ENCODE measurements at places on chromosomes 1 and 21.

- no peak for DNase-seq
- no peaks in the 10 kb centered on the region for H3K4me1 ChIP-seq
- H3K4me3 ChIP-seq, result no peak overlapping the region
- H3K36me3 ChIP-seq, result no peaks in the 10 kb centered on the region
- no peaks in the 10 kb centered on the region for H3K27me3 ChIP-seq
Measured at GRCh38 chr1:242178436-242178835, 179.5 kb upstream of the MAP1LC3C start.

DNA sequence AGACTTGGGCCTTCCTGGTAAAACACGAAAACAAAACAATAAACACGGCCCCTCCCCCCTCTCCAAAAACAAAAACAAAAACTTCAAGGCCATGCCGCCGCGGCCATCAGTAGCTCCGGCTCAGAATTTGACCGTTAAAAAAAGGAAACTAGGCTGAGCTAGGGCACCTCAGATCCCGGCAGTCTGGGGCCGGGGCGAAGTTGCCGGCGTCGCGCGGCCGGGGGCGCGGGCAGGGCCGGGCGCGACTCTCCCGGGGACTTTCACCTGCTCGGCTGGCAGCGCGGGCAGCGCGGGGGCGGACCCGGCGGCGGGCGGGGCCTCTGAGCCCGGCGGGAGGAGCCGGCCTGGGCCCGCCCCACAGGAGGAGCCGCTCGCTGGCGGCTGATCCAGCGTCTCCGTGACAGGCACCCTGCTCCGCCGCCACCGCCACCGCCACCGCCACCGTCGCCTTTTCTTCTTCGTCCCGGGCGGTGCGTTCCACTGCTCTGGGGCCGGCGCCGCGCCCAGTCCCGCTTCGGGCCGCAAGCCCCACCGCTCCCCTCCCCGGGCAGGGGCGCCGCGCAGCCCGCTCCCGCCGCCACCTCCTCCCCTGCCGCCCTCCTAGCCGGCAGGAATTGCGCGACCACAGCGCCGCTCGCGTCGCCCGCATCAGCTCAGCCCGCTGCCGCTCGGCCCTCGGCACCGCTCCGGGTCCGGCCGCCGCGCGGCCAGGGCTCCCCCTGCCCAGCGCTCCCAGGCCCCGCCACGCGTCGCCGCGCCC, at the start of gene NOS1AP:
Gene NOS1AP, plus strand, starts transcription at position 358 of the 760 bp plus-strand sequence. CDS start 487 bp downstream, outside the sequence.
- H3K4me1 ChIP-seq, result peaks cover 25% of the 10 kb centered on the region
- peaks cover 37% of the 10 kb centered on the region for H3K27me3 ChIP-seq
- peak within 1 kb of the TSS; percentile 73 for H3K4me3 ChIP-seq
- peak within 1 kb of the TSS; percentile 67 for H3K27ac ChIP-seq
- peak; percentile 92 for DNase-seq
- no peaks in the 10 kb centered on the region for H3K36me3 ChIP-seq

GRCh38 chr1:232428786-232429530, 201.0 kb downstream of the SIPA1L2 start:
- H3K27me3 ChIP-seq, result no peaks in the 10 kb centered on the region
- peaks cover 13% of the 10 kb centered on the region for H3K4me1 ChIP-seq
- no peak overlapping the region for H3K4me3 ChIP-seq
- H3K36me3 ChIP-seq, result peaks cover 9% of the 10 kb centered on the region
- no peak overlapping the region for H3K27ac ChIP-seq
- peak; percentile 90 for DNase-seq

GRCh38 chr1:205348554-205349487, 7.9 kb downstream of the KLHDC8A start:
- no peak overlapping the region for H3K27ac ChIP-seq
- peaks cover 6% of the 10 kb centered on the region for H3K4me1 ChIP-seq
- H3K4me3 ChIP-seq, result no peak overlapping the region
- no peaks in the 10 kb centered on the region for H3K36me3 ChIP-seq

DNA sequence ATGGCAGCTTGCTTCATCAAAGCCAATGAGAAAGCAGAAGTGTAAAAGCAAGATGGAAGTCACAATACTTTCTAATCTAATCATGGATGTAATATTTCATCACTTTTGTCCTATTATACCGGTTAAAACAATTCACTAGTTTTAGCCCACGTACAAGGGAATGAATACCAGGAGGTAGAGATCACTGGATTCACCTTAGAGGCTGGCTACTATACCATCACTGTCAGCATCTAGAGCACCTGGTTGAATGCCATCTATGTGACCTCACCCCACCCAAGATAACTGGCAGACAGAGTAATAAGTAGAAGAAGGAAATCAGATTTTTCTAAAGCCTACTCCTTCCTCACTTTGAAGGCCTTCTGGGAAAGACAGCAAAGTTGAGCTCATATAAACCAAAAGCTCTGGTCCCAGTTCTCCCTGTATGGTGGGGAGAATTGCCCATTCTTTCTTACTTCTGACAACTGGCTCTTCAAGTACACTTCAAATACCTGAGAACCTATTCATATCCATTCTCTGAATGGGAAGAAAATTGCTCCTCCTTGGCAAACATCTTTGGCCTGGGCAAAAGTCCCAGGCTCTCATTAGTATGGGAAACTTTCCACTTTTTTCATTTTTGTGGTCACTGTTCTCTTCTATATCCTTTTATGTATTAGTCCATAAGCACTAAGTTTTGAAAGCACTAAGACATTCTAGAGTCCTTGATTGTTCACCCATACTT, 24.8 kb downstream of the HSD3B1 start:
- H3K27me3 ChIP-seq, result no peaks in the 10 kb centered on the region
- DNase-seq, result no peak
- H3K4me1 ChIP-seq, result no peaks in the 10 kb centered on the region

DNA sequence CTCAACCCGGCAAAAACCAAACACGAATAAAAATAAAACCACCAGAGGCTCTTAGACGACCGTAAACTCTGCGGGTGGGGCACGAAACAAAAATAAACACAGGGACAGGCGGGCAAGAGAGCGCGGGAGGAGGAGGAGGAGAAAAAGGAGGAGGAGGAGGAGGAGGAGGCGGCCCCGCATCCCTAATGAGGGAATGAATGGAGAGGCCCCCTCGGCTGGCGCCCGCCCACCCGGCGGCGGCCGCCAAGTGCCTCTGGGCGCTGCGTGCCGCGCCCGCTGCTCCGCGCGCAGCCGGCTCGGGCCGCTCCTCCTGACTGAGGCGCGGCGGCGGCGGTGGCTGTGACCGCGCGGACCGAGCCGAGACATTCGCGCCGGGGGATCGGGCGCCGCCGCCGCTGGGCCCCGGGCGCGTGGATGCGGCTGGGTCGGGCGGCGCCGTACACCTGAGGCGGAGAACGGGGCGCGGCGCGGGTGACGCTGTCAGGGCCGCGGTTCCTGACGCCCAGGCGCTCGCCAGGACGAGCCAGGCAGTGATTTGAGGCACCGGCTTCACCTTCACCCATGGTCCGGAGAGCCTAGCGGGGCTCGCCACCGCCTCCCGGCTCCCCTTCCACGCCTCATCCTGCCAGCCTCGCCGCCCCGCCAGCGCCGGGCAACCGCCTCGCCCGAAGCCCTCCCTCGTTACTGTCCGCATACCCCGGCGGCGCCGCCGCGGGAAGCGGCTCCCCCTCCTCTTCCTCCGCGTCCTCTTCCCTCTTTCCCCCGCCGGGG, at the start of gene MARK1:
Gene MARK1, plus strand, starts transcription at position 229 of the 771 bp plus-strand sequence. CDS start 687 bp downstream, outside the sequence.
- no peak for DNase-seq
- H3K4me3 ChIP-seq, result peak within 1 kb of the TSS; percentile 76
- H3K36me3 ChIP-seq, result no peaks in the 10 kb centered on the region
- no peaks in the 10 kb centered on the region for H3K4me1 ChIP-seq
- peak within 1 kb of the TSS; percentile 86 for H3K27ac ChIP-seq

GRCh38 chr1:201450721-201451291, 18.2 kb downstream of the PHLDA3 start:
- peak overlapping the region; percentile 60 for H3K27ac ChIP-seq
- no peak overlapping the region for H3K4me3 ChIP-seq
- H3K27me3 ChIP-seq, result no peaks in the 10 kb centered on the region
- H3K36me3 ChIP-seq, result no peaks in the 10 kb centered on the region
- H3K4me1 ChIP-seq, result peaks cover 35% of the 10 kb centered on the region
- DNase-seq, result no peak

DNA sequence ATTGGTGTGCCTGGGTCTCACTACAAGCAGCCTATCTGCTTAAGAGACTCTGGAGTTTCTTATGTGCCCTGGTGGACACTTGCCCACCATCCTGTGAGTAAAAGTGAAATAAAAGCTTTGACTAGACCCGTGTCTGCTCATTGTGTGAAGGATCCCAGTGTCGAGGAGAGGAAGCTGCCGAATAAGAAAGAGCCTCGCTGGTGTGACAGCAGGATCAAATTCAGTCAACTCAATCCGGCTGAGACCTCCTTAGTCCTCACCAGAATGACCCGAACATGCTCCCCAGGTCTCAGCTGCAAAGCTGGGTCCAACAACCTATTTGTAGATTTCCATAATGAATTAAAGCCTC, 14.8 kb downstream of the CD2 start:
- no peak for DNase-seq
- H3K27me3 ChIP-seq, result no peaks in the 10 kb centered on the region
- no peak overlapping the region for H3K27ac ChIP-seq
- H3K4me1 ChIP-seq, result no peaks in the 10 kb centered on the region
- H3K4me3 ChIP-seq, result no peak overlapping the region

GRCh38 chr1:44609768-44610526, 64.3 kb downstream of the TMEM53 start:
- DNase-seq, result no peak
- peaks cover 5% of the 10 kb centered on the region for H3K4me1 ChIP-seq
- H3K36me3 ChIP-seq, result no peaks in the 10 kb centered on the region
- no peak overlapping the region for H3K27ac ChIP-seq

DNA sequence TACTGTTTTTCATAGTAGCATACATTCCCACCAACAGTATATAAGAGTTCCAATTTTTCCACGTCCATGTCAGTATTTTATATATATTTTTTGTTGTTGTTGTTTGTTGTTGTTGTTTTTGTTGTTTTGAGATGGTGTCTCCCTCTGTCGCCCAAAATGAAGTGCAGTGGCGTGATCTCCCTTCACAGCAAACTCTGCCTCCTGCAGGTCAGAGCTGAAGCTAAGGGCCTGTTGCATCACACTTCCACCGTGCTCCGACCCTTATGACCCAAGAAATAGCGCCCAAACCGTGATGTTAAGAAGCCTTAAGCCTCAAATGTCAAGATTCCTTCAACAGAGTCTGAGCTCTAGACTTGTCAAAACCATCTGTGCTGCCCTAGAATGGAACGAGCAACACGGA, 2032.3 kb downstream of the MRPL39 start:
- H3K27me3 ChIP-seq, result no peaks in the 10 kb centered on the region
- no peak overlapping the region for H3K4me3 ChIP-seq
- no peaks in the 10 kb centered on the region for H3K4me1 ChIP-seq
- DNase-seq, result no peak
- H3K27ac ChIP-seq, result no peak overlapping the region

- H3K27me3 ChIP-seq, result no peaks in the 10 kb centered on the region
- H3K4me3 ChIP-seq, result no peak overlapping the region
- H3K27ac ChIP-seq, result no peak overlapping the region
Measured at GRCh38 chr1:209756615-209757445, 977 bp downstream of the TRAF3IP3 start.

GRCh38 chr1:246160905-246161304, 346.2 kb downstream of the SMYD3 start:
- H3K27me3 ChIP-seq, result no peaks in the 10 kb centered on the region
- peak; percentile 90 for DNase-seq
- H3K36me3 ChIP-seq, result no peaks in the 10 kb centered on the region

GRCh38 chr1:222329493-222330045, 218.3 kb downstream of the HHIPL2 start:
- H3K36me3 ChIP-seq, result no peaks in the 10 kb centered on the region
- no peak overlapping the region for H3K4me3 ChIP-seq
- DNase-seq, result peak; percentile 55
- no peak overlapping the region for H3K27ac ChIP-seq
- H3K4me1 ChIP-seq, result no peaks in the 10 kb centered on the region

GRCh38 chr1:36836196-36836883, 198.0 kb downstream of the GRIK3 start:
- no peak overlapping the region for H3K4me3 ChIP-seq
- H3K27ac ChIP-seq, result no peak overlapping the region
- no peaks in the 10 kb centered on the region for H3K4me1 ChIP-seq

- H3K4me1 ChIP-seq, result no peaks in the 10 kb centered on the region
- H3K36me3 ChIP-seq, result no peaks in the 10 kb centered on the region
- no peaks in the 10 kb centered on the region for H3K27me3 ChIP-seq
- H3K27ac ChIP-seq, result no peak overlapping the region
- DNase-seq, result no peak
Measured at GRCh38 chr21:21722731-21723130, 724.5 kb downstream of the NCAM2 start.

GRCh38 chr1:244445320-244446181, 6.2 kb downstream of the ADSS2 start:
- H3K27ac ChIP-seq, result peak overlapping the region; percentile 97
- H3K4me1 ChIP-seq, result peaks cover 28% of the 10 kb centered on the region
- H3K27me3 ChIP-seq, result no peaks in the 10 kb centered on the region
- H3K36me3 ChIP-seq, result peaks cover 5% of the 10 kb centered on the region
- no peak for DNase-seq
- no peak overlapping the region for H3K4me3 ChIP-seq

DNA sequence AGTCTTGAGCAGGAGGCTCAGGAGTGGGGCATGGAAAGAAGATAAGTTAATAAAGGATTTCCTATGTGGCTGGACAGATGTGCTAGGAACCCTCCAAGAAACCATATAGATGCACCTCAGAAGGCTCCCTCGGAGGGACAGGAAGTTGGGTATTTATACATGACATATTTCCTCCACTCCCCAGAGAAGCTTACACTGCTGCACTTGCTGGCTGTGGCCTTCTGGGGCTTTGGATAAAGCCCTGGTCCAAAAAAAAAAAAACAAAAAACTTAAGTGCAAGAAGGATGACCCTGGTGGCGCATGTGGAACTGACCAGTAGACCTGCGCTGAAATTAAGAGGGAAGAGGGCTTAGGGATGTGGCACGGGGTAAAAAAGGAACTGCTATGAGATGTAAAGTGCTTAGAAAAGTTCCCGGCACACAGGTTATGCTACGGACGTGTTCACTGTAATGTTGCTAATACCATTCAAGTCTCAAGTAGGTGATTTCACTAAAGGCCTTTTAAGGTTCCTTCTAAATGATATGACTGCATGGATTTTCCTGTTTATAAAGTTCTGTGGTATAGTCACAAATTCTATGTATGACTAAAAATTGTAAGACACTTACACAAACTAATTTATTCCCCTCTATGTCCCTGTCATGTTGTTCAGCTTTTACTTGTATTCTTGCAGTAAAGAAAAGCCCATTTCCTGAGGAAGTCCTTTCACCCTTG, 253.6 kb downstream of the HMCN1 start:
- H3K27me3 ChIP-seq, result no peaks in the 10 kb centered on the region
- no peak overlapping the region for H3K27ac ChIP-seq
- no peaks in the 10 kb centered on the region for H3K36me3 ChIP-seq
- H3K4me1 ChIP-seq, result peaks cover 34% of the 10 kb centered on the region
- DNase-seq, result no peak
- H3K4me3 ChIP-seq, result no peak overlapping the region

- H3K27me3 ChIP-seq, result no peaks in the 10 kb centered on the region
- no peak for DNase-seq
- peak overlapping the region; percentile 95 for H3K27ac ChIP-seq
- peaks cover 37% of the 10 kb centered on the region for H3K36me3 ChIP-seq
Measured at GRCh38 chr1:145995148-145995881, 1.1 kb downstream of the TXNIP start.

DNA sequence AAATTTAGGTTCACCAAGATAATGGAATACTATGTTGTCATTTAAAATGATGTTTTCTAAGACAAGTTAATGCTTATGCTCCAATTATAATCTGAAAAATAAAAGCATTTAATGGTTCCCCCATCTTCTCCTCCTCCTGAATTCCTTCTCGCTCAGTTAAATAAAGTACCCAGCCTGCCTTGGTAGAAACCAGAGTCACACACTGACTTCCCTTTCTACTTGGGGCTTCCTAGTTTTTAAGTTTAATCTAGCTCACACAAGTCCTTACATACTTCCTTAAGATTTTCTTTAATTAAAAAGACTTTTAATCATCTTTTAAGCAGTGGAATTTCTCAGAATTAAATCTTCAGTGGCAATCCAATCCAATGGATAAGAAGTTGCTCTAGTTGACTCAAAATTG, 32.9 kb downstream of the CD58 start:
- H3K4me3 ChIP-seq, result no peak overlapping the region
- H3K36me3 ChIP-seq, result peaks cover 9% of the 10 kb centered on the region
- H3K27ac ChIP-seq, result no peak overlapping the region
- DNase-seq, result no peak
